ENCODE measurements at places on chromosomes 4 and X.
A peak's percentile ranks its signal among the peaks of the same experiment; 100 is the strongest.

DNA sequence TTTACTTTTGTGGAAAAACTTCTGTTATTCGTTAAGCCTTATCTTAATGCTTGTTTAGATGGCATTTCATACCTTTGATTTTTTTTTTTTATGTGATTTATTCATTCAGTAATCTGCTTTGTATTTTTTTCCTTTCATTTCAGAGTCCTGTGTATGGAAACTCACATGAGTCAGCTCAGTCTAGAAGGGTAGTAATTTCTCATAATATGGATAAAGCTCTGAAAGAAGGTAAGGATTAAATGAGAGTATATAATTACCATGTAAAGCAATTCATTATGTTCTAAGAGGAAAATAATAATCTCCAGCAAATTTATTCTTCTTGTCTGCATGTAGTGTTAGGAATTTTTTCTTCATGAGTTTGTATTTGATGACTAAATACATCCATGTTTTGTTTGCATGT, 37.8 kb downstream of the SNX25 start:
- DNase-seq: no peak

DNA sequence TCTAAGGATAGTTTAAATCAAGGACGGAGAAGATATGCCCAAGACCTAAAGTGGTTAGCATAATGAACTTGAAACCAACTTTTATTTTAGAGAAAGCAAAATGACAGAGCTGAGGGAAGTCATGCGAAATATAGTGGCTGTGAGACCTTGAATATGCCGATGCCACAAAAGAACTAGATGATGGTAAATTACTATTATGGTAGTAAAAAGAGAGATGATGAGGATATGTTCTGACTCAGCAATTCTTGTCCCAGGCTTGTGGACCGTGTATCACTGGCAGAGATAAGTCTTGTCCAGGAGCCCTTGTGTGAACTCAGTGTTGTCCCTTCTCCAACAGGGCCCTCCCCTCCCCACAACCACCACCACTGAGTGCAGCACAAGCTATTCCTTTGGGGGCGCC, 1605.6 kb upstream of the TENM3 start:
- DNase-seq: no peak

DNA sequence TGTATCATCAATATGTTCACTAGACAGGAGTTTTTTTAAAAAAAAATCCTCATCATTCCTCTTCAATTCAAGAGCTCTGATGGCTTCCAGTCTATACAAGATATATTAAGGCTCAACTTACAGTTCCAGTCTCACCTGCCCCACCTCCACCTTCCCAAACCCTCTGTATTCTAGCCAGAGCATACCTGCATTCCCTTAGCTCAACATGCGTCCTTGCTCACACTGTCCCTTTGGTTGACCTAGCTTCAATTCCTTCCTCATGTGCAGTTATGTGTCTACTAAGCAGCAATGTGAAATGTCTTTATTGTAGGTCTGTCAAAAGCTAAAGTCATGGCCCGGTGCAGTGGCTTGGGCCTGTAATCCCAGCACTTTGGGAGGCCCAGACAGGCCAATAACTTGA, 10.8 kb downstream of the DHX15 start:
- no peak for DNase-seq

DNA sequence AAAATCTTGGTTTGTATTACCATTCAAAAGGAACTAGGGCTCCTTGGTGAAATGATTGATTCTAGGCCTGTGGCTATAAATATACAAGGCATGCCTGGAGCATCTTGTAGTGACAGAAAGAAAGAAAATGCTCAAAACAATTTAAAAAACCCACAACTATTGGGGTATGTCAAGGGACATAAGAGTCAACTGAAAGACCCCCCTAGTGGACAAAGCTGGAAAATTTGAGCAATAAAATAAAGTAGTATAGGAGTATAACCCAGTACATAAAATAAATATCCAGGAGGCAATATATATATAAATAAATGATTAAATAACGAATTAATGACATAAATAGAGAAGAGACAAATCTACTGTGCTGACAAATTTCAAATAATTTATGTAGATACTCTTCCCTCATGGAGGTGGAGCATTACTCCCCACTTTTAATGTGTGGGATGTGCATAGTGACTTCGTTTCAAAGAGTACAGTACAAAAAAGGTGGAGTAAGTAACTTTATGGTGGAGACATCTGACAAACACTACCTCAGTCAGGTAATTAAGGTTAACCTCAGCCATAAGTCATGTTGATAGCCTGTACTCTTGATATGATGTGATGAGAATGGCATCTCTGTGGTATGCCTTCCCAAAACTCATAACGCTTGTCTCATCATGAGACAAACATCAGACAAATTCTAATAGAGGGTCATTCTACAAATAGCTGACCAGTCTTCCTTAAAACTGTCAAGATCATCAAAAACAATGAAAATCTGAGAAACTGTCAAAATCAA, 185.0 kb upstream of the GLRA2 start:
- no peak for DNase-seq

DNA sequence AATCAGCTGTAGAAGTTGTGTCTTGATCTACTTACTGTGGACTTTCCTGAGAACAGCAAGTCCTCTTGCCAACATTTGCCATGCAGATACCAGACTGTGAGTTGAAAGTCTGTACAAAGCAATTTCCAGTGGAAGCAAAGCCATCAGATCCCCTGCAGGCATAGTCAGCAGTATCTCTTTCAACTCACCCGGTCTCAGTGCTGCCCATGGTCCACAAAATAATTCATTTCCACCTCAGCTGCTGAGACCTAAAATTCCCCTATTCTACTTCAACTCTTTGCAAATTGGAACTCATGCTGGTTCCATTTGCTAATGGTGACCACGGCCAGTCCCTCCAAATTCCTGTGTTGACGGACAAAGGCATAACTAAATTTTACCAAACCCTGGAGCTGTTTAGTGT, 46.0 kb upstream of the RPL34 start:
- no peak for DNase-seq

DNA sequence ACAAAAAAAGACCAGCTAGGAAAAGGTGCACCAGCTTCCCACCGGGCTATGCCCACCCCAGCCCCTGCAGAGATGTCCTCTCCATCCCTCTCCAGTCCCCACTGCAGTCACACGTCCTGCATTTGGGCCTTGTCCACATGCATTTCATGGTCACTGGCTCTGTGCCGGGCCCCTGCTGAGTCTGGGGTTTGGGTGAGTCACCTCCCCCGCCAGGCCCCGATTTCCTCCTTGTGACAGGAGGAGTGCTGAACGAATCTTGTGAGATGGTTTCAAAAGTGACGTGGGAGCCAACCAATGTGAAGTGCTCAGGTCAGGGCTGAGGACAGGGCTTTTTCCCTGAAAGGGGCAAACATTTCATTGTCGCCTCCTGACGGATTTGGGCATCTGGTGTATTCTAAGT, 7.1 kb downstream of the CPZ start:
- DNase-seq: no peak

DNA sequence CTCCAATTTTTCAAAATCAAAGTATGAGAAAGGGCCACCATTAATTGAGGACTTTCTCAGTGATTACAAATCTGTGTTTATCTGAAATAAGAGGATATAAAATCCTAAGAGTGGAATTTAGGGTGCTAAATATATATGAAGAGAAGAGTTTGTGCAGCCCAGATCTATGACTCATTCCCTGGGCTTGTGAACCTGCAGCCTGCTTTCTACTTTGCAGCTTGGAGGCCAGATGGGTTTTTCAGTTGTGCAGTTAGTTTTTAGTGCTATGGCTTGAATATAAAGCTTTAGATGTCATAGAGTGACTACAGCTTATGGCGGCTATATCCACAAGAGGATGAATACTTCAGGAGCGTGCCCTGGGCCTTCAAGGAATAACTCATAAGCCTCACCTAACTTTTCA, 1391.1 kb downstream of the FSTL5 start:
- no peak for DNase-seq

- DNase-seq: no peak
These were observed 430.4 kb downstream of the ACTRT1 start for GRCh38 chrX:127621780-127622179.

DNA sequence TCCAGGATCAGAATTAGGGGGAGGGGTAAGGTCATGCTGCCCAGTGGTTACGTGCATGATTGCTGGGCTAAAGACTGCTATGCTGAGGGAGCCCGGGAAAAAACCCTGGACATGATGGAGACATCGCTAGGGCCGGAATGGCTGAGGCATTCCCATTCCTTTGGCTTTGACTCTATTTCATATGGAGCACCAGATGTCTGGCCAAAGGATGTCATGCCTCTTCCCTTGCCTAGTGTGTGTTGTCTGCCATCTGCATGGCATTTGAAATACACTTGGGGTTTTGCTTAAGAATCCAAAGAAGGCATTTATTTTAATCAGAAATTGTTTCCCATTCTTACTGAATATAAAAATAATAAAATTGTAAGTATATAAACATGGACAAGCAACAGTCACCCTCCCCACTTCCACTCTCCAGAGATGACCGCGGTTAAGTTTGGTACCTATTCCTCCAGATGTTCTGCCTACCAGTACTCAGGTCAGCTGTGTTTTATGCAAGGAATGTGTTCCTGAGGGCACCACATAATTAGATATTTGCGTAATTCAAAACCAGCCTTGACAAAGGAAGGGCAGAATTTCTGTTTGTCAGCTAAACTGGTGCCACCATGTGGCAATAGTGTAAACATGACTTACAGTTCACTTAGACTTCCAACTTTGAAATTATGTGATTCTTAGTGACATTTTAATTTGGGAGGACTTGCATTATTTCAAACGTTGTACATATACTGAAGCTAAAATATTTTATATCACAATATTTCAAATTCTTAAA, 105.9 kb downstream of the CT47B1 start:
- DNase-seq: no peak

GRCh38 chr4:113355550-113356371, 306.3 kb downstream of the ANK2 start:
- no peak for DNase-seq

DNA sequence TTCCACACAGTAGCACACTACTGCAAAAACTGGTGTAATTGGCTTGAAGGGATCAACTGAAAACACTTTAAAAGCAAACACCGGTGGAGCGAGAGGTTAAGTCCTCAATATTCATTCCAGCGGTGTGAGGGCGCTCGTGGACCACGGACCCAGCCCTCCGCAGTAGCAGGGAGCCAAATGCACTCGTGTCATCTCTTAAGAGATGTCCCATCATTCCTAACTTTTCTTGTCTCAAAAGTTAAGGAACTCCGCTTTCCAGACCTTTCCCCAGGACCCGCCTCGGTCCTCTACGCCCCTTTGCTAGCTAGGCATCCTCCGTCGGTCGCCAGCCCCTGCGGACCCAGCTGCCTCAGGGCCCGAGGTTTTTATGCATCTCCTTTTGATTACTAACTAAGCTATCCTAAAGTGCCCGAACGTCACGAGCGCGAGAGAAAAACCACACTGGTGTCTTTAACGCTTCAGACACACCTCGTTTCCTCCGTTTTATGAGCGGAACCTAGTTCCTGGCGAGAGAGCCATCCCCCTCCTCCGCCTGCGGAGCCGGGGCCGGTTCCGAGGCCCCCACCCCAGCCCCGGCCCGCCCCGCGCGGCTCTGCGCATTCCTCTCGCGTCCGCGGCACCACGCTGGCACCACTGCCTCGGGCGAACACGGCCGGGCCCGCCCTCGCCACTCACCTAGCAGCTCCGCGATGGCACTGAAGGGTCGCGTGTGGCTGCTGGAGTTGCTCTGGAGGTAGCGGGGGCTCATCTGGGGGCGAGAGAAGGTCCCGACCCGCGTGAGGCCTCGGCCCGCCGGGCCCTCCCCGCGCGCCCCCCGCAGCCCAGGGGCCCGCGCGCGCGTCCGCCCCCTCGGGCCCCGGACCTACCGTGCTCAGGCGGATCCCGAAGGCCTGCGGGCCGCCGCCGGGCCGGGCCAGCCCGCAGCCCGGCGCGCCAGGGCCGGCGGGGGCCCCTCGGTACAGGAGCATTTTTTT, 723 bp downstream of the MORC4 start:
- peak; percentile 45 for DNase-seq

Data from LNCaP clone FGC (cell line).